ENCODE measurements at places on chromosomes 2 and 18.

DNA sequence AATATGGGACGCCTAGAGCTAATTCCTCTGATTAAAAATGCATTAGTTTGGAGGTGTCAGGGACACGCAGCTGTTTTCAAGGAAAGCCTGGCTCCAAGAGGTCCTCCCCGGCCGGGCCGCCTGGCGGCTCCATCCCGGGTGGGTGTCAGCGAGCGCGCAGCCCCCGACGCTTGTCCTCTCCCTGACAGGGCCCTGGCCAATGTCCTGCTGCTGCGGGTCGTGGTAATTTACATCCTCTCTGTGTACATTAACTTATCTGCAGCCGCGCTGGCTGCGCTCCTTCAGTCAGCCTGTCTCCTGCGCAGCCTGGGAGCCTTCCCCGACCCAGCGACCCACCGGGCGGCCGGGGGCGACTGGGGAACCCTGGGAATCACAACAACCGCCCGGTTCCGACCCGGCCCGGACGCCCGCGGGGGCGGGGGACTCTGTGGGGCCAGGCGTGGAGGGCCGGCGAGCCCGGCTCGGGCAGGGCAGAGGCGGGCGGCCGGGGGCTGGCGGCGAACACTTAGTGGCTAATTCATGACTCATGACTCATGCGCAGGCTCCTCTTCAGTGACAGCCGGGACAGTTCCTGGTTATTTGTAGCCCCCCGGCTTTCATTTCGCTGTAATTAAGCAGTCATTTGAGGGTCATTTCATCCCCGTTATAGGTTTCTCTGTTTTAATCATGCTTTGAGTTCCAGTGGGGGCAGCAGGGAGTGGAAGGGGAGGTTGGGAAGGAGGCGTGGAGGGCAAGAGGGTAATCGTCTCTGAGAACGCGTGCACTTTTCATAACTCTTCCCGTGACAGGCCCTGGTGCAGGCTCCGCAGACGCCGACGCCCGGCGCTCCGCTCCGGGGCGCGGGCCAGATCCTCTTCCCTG, 141.9 kb upstream of the CTAGE1 start:
- peaks cover 4% of the 10 kb centered on the region for H3K36me3 ChIP-seq
- H3K4me1 ChIP-seq = peaks cover 13% of the 10 kb centered on the region
- H3K4me3 ChIP-seq = peak overlapping the region; percentile 78
- H3K27me3 ChIP-seq = peaks cover 50% of the 10 kb centered on the region
- peak overlapping the region; percentile 68 for H3K27ac ChIP-seq

- H3K27ac ChIP-seq = no peak overlapping the region
- H3K36me3 ChIP-seq = no peaks in the 10 kb centered on the region
- no peaks in the 10 kb centered on the region for H3K4me1 ChIP-seq
- DNase-seq = no peak
- H3K27me3 ChIP-seq = no peaks in the 10 kb centered on the region
Observed at GRCh38 chr2:107729440-107729839, 97.3 kb upstream of the RGPD4 start.

- no peak overlapping the region for H3K4me3 ChIP-seq
- H3K27me3 ChIP-seq = peaks cover 33% of the 10 kb centered on the region
- DNase-seq = no peak
Observed at GRCh38 chr2:71742953-71743601, 289.7 kb downstream of the DYSF start.

- peaks cover 80% of the 10 kb centered on the region for H3K4me1 ChIP-seq
- no peaks in the 10 kb centered on the region for H3K27me3 ChIP-seq
- peak overlapping the region; percentile 77 for H3K4me3 ChIP-seq
- H3K36me3 ChIP-seq = peaks cover 2% of the 10 kb centered on the region
Observed at GRCh38 chr2:37587817-37588216, 83.6 kb downstream of the CDC42EP3 start.

DNA sequence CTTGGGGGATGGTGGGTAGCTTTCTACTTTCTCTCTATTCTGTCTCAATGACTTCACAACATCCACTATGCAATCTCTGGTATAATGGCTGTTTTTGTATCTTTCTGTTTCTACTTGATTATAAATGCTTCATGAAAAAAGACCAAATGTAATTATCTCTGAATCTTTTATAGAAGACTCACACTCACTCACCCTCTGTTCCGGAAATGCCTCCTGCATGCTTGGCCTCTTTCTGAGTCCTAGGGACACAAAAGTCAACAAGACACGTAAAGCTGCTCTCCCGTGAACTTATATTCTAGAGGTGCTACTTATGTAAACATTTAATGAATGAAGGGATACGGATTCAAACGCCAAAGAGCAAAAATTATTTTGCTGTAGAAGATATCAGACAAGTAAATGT, 502.2 kb upstream of the SOX11 start:
- no peak for DNase-seq
- no peak overlapping the region for H3K27ac ChIP-seq
- no peak overlapping the region for H3K4me3 ChIP-seq

- no peak for DNase-seq
- peak within 1 kb of the TSS; percentile 83 for H3K4me3 ChIP-seq
- H3K4me1 ChIP-seq = peaks cover 39% of the 10 kb centered on the region
Observed at GRCh38 chr2:63050334-63051041, at the start of gene OTX1. TSS of gene OTX1 (plus strand) at chr2:63050830. CDS start at chr2:63052991, 2,161 bp downstream.

DNA sequence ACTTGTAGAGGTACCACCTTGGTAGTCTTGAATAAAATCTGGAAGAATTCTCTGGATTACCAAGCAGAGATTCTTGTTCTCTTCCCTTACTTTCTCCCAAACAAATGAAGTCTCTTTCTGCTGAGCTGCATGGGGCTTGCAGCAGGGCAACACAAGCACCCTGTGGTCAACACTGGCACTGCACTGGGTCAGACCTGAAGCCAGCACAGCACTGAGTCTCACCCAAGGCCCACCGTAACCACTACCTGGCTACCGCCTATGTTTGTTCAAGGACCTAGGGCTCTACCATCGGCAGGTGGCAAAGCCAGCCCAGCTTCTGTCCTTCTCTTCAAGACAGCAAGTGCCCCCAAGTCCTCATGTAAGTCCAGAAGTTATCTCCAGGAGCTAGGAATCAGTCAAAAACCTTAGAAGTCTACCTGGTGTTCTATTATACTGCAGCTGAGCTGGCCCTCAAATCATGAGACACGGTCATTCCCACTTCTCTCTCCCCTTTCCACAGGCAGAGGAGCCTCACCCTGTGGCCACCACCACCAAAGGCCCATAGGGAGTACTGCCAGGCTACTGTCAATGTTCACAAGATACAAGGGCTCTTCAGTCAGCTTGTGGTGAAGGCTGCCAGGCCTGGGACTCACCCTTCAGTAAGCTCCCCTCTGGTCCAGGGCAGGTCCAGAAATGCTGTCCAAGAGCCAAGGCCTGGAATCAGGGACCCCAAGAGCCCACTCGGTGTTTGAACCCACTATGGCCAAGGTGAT, 18.4 kb downstream of the VPS54 start:
- no peak overlapping the region for H3K27ac ChIP-seq
- no peak for DNase-seq
- H3K27me3 ChIP-seq = no peaks in the 10 kb centered on the region
- no peak overlapping the region for H3K4me3 ChIP-seq
- no peaks in the 10 kb centered on the region for H3K36me3 ChIP-seq

DNA sequence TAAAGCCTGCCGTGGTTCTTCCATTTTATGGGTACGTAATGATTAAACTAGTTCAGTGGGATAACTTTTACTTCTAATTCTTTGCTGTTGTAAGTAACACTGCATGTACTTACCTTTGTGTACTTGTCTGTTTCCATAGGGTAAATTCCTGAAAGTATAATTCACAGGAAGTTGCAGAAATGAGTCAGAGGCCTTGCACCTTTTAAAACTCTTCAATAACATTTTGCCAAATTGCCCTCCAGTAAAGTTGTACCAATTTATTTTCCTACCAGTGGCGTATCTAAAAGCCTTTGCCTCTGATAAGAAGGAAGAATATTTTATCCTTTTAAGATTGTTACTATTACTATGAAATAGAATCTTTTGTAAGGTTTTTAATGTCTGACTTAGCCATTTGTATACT, 65.1 kb downstream of the CAB39 start:
- no peaks in the 10 kb centered on the region for H3K27me3 ChIP-seq
- no peak overlapping the region for H3K4me3 ChIP-seq
- peaks cover 71% of the 10 kb centered on the region for H3K4me1 ChIP-seq
- H3K36me3 ChIP-seq = peaks cover 11% of the 10 kb centered on the region
- no peak for DNase-seq
- peak overlapping the region; percentile 42 for H3K27ac ChIP-seq

DNA sequence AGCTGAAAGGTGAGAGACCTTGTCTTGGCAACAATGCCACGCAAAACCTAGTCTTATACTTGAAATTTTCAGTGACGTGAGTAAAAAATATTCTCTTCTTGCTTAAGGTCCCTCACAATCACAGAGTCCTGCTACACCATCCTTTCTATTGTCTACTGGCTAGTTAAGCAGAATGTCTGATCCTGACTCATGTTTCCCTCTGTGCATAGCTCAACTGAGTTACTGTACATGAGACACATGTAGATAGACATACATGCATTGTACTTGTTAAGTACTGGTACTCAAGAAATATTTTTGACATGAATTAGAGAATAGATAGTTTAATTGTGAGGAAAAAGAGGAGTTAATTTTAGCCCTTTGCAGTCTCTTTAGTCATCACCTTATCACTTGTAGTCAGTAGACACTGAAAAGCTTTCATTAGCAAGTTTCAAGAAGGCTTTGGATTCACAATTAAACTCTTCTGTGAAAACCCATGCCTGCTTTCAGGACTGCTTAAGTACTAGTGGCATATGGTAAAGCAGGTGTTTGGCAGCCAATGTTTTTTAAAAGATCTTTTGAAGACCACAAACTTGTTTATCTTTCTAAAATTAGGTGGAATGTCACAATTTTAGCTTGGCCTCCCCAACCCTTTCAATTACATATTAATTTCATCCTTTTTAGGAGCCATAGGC, 158.7 kb upstream of the CCDC150 start:
- no peak for DNase-seq
- H3K36me3 ChIP-seq = no peaks in the 10 kb centered on the region
- H3K4me3 ChIP-seq = no peak overlapping the region
- no peak overlapping the region for H3K27ac ChIP-seq
- H3K27me3 ChIP-seq = peaks cover 31% of the 10 kb centered on the region
- no peaks in the 10 kb centered on the region for H3K4me1 ChIP-seq

DNA sequence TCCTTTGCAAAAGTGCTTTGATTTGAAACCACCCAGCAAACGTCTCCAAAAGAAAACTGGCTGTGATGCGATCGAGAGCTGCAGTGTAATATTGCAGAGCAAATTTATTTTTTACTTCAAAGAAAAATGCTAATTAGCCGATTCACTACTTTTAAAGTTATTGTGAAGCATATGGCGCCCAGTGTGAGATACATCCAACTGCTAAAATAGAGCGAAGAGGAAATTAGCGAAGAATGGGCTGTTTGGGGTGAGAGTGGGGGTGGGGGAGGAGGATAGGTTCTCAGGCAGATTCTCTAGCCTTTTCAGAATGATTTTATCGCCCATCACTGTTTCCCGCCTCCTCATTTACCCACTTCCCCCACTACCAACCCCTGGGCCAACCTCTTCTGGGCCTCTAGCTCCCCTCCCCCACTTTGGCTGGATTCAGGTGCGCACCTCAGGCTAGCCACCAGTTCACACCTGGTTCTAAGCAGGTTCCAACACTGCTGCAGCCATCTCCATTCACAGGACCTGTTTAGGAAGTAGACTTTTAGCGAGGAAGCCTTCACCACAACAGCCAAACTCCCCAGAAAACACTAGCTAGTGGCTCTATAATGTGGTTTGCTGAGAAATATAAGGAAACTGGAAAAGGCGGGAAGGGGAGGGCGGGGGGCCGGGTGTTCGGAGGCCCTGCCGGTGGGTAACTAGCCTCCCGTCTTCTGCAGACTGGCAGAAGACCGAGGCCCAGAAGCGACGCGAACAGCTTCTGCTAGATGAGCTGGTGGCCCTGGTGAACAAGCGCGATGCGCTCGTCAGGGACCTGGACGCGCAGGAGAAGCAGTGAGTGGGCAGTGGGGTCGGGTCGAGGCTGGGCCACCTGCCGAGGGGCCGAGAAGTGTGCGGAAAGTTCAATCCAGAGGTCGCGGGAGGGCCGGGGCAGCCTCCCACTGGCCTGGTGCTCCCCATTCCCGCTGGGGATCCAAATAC, 6.0 kb upstream of the OTX1 start:
- no peak overlapping the region for H3K27ac ChIP-seq
- no peak overlapping the region for H3K4me3 ChIP-seq
- no peak for DNase-seq
- peaks cover 25% of the 10 kb centered on the region for H3K4me1 ChIP-seq
- peaks cover 62% of the 10 kb centered on the region for H3K27me3 ChIP-seq

GRCh38 chr2:176129813-176130146, 275 bp downstream of the HOXD8 start:
- peaks cover 13% of the 10 kb centered on the region for H3K4me1 ChIP-seq
- no peak overlapping the region for H3K27ac ChIP-seq
- H3K36me3 ChIP-seq = peaks cover 49% of the 10 kb centered on the region
- peak overlapping the region; percentile 40 for H3K4me3 ChIP-seq
- DNase-seq = no peak

DNA sequence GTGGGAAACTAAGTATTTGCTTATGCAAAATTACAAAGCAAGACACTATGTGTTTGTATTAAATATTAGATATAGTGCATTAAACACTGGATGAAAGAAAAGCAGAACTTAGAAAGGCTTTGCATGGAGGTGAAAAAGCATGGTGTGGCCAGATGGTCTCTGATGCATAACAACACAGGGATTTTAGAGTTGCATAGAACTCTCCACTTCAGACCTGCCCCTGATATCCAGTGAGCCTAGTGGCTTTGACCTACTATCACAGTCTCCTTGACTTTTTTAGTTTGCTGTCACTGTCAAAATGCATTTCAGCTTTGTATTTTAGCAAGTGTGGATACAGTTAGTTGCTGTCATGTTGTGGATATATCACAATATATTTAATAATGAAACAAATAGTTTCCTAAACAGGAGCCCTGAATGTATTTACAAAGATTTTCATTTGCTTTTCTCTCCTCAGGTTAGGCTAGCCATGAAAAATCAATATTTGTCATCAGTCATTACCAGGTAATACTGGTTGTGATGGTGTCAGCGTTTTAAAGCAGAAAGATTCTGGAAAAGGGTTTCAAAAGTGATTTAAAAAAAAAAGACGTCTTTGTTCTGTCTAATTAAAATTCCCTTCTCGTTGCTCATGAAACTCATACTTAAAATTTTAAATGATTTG, 5.2 kb downstream of the CSRNP3 start:
- no peak overlapping the region for H3K4me3 ChIP-seq
- no peaks in the 10 kb centered on the region for H3K36me3 ChIP-seq
- no peaks in the 10 kb centered on the region for H3K4me1 ChIP-seq
- H3K27ac ChIP-seq = no peak overlapping the region

- no peaks in the 10 kb centered on the region for H3K4me1 ChIP-seq
- no peak overlapping the region for H3K27ac ChIP-seq
- H3K27me3 ChIP-seq = peaks cover 64% of the 10 kb centered on the region
- no peak overlapping the region for H3K4me3 ChIP-seq
- DNase-seq = no peak
Observed at GRCh38 chr2:162198239-162198638, 45.0 kb downstream of the FAP start.

GRCh38 chr2:696463-696862, 19.3 kb upstream of the TMEM18 start:
- H3K27me3 ChIP-seq = peaks cover 56% of the 10 kb centered on the region
- H3K4me3 ChIP-seq = no peak overlapping the region
- peaks cover 3% of the 10 kb centered on the region for H3K36me3 ChIP-seq
- H3K4me1 ChIP-seq = no peaks in the 10 kb centered on the region
- DNase-seq = no peak

GRCh38 chr2:42879913-42880737, 87.7 kb upstream of the HAAO start:
- DNase-seq = no peak
- no peaks in the 10 kb centered on the region for H3K36me3 ChIP-seq
- H3K4me1 ChIP-seq = no peaks in the 10 kb centered on the region
- no peak overlapping the region for H3K27ac ChIP-seq

- H3K27ac ChIP-seq = no peak overlapping the region
- peaks cover 12% of the 10 kb centered on the region for H3K4me1 ChIP-seq
- H3K27me3 ChIP-seq = peaks cover 70% of the 10 kb centered on the region
- DNase-seq = no peak
Observed at GRCh38 chr18:76654577-76654976, 159.5 kb upstream of the ZNF516 start.
